ENCODE measurements at places on chromosomes 5 and 9. TPM values are rescaled to one million over a fixed set of nuclear protein-coding genes. Genes with fewer than 3 reads are reported as not detected.

SMIM32 gene
- total RNA-seq, result 0.37 TPM

DNA sequence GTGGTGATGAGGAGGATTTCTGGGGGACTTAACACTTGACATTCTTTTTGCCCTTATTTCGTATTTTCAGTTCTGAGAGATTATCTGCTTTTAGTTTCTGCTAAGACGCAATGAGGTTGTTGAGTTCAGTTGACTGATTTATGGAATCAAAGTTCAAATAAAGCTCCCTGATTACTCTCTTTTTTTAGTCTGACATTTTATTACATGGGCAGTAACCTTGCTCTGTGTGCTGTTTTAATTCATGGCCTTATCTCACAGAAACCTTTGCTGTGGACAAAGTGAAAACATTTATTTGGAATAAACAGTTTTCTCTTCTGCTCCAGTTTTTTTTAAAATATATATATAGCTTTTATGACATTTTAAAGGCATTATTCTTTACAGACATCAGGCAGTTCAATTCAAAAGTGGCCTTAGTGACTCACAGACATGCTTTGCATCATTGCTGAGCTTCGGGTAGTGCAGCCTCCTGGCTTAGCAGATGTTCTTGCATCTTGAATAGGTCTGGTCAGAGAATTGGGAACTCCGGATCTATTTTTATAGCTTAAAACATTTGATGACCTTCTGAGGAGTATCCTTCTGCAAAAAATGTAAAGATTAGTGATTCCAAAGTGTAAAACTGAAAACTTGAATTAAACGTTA, 162.9 kb downstream of the FAM170A start:
- no peak for DNase-seq
- H3K4me1 ChIP-seq, result no peaks in the 10 kb centered on the region
- H3K27ac ChIP-seq, result no peak overlapping the region

DNA sequence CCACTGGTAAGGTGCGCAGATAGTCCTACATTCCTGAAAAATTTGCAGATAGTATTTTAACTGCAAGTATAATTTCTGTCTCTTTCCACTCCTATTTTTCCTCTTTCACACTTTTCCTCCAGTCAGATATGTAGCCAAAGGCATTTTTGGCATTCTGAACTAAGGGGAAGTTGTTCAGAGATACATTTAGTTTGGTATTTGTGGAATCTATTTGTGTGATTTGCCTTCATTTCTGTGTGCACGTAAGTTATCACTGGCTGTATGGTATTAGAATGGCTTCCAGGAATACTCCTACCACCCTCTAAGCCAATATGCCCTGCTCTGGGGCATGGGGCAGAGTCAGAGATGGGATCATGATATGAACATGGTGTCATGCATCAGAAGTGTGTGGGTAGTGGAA, 45.8 kb upstream of the GRAMD2B start:
- H3K4me3 ChIP-seq, result no peak overlapping the region
- H3K36me3 ChIP-seq, result no peaks in the 10 kb centered on the region
- H3K27me3 ChIP-seq, result no peaks in the 10 kb centered on the region

DNA sequence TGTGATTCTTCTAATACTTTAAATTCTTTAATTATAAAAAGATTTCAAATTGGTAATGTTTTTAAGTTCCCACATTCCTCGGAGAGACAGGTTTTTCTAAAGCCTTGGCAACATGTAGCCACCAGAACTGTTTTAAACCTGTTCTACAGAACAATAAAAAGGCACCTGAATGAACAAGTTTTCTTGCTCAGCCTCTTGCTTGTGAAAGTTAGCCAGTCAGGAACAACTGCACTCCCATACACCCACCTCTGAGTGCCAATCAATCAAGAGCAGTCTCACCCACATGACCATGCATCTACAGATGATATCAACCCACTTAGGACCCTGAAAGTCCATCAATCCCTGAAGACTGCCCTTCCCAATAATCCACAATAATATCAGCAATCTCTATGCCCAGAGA, 62.3 kb downstream of the AP3B1 start:
- no peaks in the 10 kb centered on the region for H3K4me1 ChIP-seq
- H3K27ac ChIP-seq, result no peak overlapping the region
- DNase-seq, result no peak
- no peak overlapping the region for H3K4me3 ChIP-seq
- H3K36me3 ChIP-seq, result no peaks in the 10 kb centered on the region
- H3K27me3 ChIP-seq, result no peaks in the 10 kb centered on the region

DNA sequence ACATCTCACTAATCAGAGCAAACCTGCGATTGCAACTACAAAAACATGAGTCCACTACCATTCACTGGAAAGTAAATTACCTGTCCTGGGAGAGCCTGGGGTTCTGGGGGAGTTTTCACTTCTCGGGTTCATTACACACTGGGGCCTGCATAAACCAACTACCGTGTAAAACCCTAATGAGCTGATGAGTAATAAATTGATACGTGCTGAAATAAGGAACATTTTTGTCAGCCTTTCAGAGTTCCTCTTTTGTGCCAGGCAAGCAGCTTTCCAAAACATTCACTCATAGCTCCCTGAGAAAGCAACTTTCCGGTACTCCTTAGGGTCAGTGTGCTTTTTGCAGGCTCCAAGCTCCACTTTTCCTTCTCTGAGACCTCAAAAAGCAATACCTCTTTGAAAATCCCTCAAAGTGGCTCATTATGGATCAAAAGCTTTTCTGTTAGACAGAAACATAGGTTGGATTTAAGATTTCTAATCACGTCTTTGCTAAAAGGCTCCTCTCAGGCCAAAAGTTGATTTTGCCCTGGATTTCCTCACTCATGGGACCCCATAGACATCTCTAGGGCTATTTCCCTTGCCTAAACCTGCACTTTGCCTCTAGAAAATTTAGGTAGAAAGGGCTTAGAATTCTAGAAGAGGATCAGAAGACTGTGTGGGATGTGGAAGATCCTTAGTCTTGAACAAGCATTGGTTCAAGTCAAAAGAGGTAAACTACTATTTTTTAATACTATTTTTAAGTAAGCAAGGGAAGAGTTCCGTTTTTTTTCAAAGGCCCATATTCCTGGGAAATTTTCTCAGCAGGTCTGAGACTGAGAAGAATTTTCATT, 74.8 kb downstream of the ST8SIA4 start:
- H3K27me3 ChIP-seq, result no peaks in the 10 kb centered on the region
- no peak overlapping the region for H3K4me3 ChIP-seq
- no peak for DNase-seq
- H3K27ac ChIP-seq, result no peak overlapping the region
- no peaks in the 10 kb centered on the region for H3K4me1 ChIP-seq

TAF11L10 gene
- total RNA-seq, result not detected

IL5 gene
- total RNA-seq, result not detected

- peak; percentile 19 for DNase-seq
- H3K36me3 ChIP-seq, result no peaks in the 10 kb centered on the region
- peaks cover 19% of the 10 kb centered on the region for H3K27me3 ChIP-seq
- H3K4me1 ChIP-seq, result peaks cover 4% of the 10 kb centered on the region
- H3K27ac ChIP-seq, result no peak within 1 kb of the TSS
- H3K4me3 ChIP-seq, result peak within 1 kb of the TSS; percentile 56
These were observed at the start of gene PTGS1 for GRCh38 chr9:122370869-122371755. Gene PTGS1 (plus strand): TSS chr9:122371024. CDS start chr9:122371085, 61 bp downstream.

GRCh38 chr5:17157916-17158529, 59.4 kb upstream of the BASP1 start:
- no peak for DNase-seq
- no peaks in the 10 kb centered on the region for H3K27me3 ChIP-seq
- H3K27ac ChIP-seq, result no peak overlapping the region
- H3K4me1 ChIP-seq, result peaks cover 10% of the 10 kb centered on the region
- H3K4me3 ChIP-seq, result no peak overlapping the region
- no peaks in the 10 kb centered on the region for H3K36me3 ChIP-seq

FBXW11 gene
- 63.3 TPM for total RNA-seq

- H3K27ac ChIP-seq, result no peak overlapping the region
- H3K36me3 ChIP-seq, result peaks cover 11% of the 10 kb centered on the region
- H3K27me3 ChIP-seq, result no peaks in the 10 kb centered on the region
- no peak overlapping the region for H3K4me3 ChIP-seq
- H3K4me1 ChIP-seq, result no peaks in the 10 kb centered on the region
These were observed 26.1 kb downstream of the RXRA start for GRCh38 chr9:134352247-134352933.

NPR3 gene
- total RNA-seq, result 0.19 TPM

DNA sequence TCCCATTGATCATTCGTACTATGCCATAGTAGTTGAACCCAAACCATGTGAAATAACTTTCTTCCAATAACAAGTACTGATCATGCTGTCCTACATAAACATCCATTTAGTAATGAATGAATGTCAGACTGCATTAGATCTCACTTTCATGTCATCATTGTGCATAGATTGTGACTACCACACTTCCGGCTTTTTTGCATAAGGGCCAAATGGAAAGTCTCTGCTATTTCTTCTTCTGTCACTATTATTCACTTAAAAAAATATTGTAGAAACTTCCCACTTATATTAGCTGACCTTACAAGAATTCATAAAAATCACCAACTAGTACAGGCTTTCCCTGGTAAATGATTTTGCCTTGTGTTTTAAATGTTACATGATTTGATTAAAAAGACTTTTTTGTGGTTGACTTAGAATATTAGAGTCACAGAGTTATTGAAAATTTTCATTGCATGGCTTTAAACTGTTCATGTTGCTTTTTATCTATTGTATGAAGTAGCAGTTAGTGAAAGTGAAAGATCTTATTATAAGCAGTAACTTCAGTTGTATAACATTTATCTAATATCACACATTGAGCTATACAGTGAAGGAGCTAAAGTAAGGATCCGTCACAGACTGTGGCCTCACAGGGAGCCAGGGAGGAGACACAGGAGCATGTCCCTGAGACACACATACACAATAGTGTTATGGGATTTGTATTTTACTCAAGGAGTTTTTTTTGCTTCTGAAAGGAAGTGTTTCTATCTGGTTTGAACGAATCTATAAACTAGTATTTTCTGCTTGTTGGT, 33.9 kb downstream of the LMNB1 start:
- no peak overlapping the region for H3K27ac ChIP-seq
- no peak overlapping the region for H3K4me3 ChIP-seq
- DNase-seq, result no peak
- peaks cover 48% of the 10 kb centered on the region for H3K36me3 ChIP-seq
- no peaks in the 10 kb centered on the region for H3K27me3 ChIP-seq

DNA sequence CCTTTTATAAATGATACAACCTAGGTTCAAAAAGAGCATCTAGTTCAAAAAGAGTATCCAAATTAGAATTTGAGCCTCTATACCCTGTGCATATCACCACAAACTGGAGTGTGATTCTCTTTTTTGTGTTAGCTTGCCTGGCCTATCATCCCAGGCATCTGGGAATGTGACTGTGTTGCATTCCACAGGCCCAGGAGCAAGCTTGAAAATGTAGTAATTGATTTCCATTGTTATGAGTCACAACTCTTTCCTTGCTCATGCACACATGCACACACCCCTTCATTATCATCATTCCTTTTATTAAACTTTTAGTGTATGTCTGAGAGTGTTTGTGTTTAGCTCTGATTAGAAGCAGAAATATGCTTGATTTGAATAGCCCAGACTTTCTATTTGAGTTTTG, 75.2 kb downstream of the FCHO2 start:
- H3K4me3 ChIP-seq, result peak overlapping the region; percentile 29
- peak overlapping the region; percentile 47 for H3K27ac ChIP-seq
- peaks cover 16% of the 10 kb centered on the region for H3K36me3 ChIP-seq
- H3K4me1 ChIP-seq, result peaks cover 40% of the 10 kb centered on the region

- H3K4me3 ChIP-seq, result no peak overlapping the region
- no peak for DNase-seq
- no peaks in the 10 kb centered on the region for H3K4me1 ChIP-seq
- H3K27ac ChIP-seq, result no peak overlapping the region
- H3K36me3 ChIP-seq, result no peaks in the 10 kb centered on the region
These were observed 23.3 kb downstream of the KCNMB1 start for GRCh38 chr5:170365831-170366230.

DNA sequence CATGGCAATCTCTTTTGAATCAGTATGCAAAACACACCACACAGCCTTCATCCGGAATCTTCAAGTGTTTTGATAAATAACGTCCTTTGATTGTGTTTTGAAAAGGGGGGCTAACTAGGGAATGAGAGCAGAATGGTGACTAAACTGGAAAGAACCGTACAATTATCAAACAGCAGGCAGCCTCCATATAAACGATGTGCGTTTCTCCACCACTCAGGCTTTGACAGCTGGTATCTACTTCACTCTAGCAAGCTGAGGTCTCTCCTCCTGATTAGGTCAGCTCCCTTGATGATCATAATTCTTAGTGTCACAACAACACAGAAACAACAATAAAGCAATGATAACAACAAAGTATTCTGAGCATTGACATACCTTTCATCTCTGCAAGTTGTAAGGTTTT, 465.9 kb downstream of the TUSC1 start:
- H3K4me3 ChIP-seq, result no peak overlapping the region
- H3K27ac ChIP-seq, result no peak overlapping the region
- H3K27me3 ChIP-seq, result no peaks in the 10 kb centered on the region
- H3K4me1 ChIP-seq, result no peaks in the 10 kb centered on the region
- H3K36me3 ChIP-seq, result no peaks in the 10 kb centered on the region

DNA sequence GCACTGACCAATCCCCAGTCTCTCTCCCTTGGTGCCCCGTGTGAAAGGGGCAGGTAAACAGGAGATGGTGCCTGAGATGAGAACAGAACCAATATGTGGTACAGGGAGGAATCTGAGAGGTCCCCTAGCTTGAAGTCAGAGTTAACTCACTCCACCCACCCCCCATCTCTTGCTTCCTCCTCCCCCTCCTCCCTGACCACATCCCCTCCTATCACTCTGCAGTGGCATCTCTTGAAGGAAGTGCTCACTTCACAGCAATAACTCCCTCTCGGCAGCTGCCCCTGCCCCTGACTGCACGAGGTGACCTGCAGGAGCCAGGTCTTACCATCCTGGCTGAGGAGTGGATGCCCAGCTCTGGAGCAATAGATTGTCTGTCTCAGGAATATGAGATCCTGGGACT, 224.0 kb downstream of the GAS1 start:
- no peak overlapping the region for H3K27ac ChIP-seq
- DNase-seq, result no peak
- no peak overlapping the region for H3K4me3 ChIP-seq
- H3K4me1 ChIP-seq, result peaks cover 18% of the 10 kb centered on the region
- no peaks in the 10 kb centered on the region for H3K27me3 ChIP-seq

GRCh38 chr5:68011801-68012200, 203.8 kb upstream of the PIK3R1 start:
- no peaks in the 10 kb centered on the region for H3K4me1 ChIP-seq
- H3K27ac ChIP-seq, result no peak overlapping the region
- no peaks in the 10 kb centered on the region for H3K36me3 ChIP-seq
- no peak for DNase-seq

- H3K27ac ChIP-seq, result no peak overlapping the region
- no peaks in the 10 kb centered on the region for H3K27me3 ChIP-seq
- H3K36me3 ChIP-seq, result peaks cover 9% of the 10 kb centered on the region
These were observed 9.8 kb upstream of the GLE1 start for GRCh38 chr9:128494746-128495129.

GAS1 gene
- 0.22 TPM for total RNA-seq

- H3K4me1 ChIP-seq, result peaks cover 22% of the 10 kb centered on the region
- H3K27ac ChIP-seq, result no peak overlapping the region
- DNase-seq, result no peak
- H3K36me3 ChIP-seq, result peaks cover 5% of the 10 kb centered on the region
- H3K4me3 ChIP-seq, result no peak overlapping the region
These were observed 69.1 kb downstream of the PPARGC1B start for GRCh38 chr5:149799119-149799623.

GRCh38 chr5:116571568-116572349, 2.9 kb downstream of the SEMA6A start:
- H3K4me3 ChIP-seq, result peak overlapping the region; percentile 96
- no peaks in the 10 kb centered on the region for H3K27me3 ChIP-seq
- DNase-seq, result peak; percentile 43
- peaks cover 54% of the 10 kb centered on the region for H3K36me3 ChIP-seq
